ENCODE measurements at places on chromosomes 7 and 10.

- DNase-seq: no peak
These were observed 45.7 kb downstream of the BTAF1 start for GRCh38 chr10:91969297-91969696.

DNA sequence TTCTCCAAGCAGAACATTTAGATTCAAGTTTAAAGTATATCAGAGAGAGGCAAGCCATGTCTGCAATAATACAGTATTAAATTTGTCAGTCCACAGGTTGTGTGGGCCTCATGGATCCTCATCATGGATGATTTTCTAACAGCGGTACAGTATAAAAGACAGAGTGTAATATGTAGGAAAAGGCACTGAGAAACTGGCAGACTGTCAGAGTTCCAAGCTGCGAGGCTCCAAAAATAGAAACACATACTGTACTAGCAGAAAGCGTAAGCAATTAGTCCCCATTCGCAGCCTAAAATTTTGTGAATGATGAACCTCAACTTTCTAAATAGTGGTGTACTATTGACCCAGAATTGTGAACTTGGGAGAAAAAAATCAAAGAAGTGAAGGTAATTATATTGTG is 933.3 kb downstream of the XPNPEP1 start:
- no peak for DNase-seq

DNA sequence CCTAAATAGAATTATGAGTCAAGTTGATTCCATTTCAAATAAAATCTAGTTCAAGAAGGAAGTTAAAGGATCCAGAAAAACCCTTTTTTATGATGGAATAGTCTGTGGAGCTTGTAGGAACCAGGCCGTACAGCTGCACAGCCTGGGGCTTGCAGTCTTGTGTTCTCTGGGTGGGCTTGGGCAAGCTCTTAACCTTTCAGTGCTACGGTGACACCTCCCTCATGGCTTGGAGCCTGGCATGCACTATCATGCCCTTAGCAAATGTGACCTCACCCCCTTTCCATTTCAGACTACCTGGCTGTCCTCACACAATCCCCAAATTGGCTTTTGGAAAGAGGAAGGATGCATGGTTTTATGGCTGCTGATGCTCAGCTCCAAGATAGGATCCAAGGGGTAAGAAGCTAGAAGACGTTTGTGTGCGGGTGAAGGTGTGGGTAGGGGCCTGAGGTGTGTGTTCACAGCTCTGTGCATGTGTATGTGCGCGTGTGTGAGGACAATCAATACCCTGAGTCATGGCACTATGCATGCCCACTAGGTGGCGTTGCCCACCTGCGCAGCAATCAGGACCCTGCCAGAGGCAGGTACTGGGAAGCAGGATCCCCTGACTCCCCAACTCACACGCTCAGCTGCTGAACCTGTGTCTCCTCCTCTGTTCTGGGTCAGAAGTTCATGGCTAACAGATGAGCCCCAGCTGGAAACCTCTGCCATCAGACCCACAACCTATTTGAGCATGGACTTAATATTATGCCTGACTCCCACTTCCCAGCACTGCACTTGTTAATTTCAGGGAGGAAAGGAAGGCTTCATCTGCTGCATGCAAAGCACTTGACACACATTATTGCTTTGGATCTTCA is 113.4 kb downstream of the PTPN20 start:
- peak; percentile 73 for DNase-seq

- DNase-seq: peak; percentile 84
These were observed 64.3 kb downstream of the PDGFA start for GRCh38 chr7:455110-455928.

GRCh38 chr7:4054158-4054557 is 627.9 kb upstream of the FOXK1 start:
- DNase-seq: no peak

DNA sequence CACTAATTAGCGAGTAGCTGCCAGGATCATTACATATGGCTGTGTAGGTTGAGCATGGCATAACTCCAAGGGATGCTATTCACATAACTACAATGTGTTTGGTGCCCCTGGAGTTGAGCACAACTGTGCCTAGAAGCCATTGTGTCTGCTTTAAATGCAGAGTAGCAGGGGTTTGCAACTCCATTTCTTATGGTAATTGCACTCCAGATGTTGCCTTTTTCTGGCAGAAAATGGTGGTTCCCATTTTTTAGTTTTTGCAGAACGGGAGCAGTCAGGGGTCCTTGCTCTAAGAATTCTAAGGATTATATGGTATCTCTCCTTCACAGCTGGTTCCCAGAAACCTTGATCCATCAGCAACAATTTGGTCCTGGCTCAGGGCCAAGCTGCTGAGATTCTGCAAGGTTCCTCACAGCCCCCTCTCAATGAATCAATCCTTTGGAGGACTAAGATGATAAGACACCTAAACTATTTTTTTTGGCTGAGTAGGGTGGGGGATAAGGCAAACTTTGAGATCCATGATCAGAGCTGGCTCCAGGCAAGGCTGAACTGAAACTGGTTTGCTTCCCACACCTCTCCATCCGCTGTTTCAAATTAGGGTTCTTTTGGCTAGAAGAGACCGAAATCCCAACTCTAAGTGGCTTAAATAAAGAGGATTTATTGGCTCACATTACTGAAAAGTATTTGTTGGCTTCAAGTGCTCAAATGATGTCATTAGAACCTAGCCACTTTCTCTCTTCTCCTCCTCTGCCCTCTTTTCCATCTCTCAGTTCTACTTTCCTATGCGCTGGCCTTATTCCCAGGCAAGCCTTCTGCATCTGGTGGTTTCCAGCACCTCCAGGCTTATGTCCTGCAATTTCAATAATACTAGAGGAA is 97.5 kb upstream of the CCDC6 start:
- peak; percentile 59 for DNase-seq

- DNase-seq: no peak
These were observed 538.7 kb upstream of the MGMT start for GRCh38 chr10:128928231-128928836.

GRCh38 chr10:116688741-116689495 is 53.4 kb downstream of the HSPA12A start:
- no peak for DNase-seq

DNA sequence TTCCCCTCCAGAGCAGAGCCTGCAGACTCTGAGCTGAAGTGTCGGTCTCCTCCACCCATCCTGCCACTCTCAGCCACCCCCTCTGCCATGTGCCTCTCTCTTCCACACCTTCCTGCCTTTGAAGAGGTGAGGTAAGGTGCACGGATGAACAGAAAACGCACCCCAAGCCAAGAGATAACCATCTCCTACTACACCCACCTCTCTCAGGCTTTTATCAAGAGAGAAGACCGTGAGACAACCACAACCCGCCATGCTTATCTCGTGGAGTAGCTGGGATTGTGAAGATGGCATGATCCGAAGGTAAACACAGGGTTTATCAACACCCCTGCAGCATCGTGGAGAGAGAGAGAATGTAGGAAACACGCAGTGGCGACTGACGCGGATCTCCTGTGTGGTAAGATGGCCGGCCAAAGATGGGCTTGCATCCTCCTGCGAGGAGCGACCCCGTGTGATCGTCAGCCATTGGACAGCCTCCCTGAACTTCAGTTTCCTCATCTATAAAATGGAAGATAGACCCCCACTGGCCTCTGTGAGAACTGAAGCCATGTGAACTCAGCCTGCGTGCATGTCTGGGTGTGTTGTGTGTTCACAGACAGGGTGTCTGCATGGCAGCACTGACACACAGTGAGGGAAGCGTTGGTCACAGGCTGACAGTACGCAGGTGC is 219.0 kb downstream of the DIP2C start:
- DNase-seq: no peak

GRCh38 chr10:102781090-102781920 is 37.6 kb downstream of the WBP1L start:
- no peak for DNase-seq

GRCh38 chr10:118516716-118517115 is 78.7 kb downstream of the PRLHR start:
- no peak for DNase-seq

Measured in sciatic nerve (tissue), 2 donors.